NCI-H1417 treated with DMSO at 0.1 percent for 48 hours (cell line): ENCODE measurements at places on chromosomes 12 and 14.

- DNase-seq: no peak
These were observed 80.4 kb downstream of the PTCSC3 start for GRCh38 chr14:36096090-36096489.

DNA sequence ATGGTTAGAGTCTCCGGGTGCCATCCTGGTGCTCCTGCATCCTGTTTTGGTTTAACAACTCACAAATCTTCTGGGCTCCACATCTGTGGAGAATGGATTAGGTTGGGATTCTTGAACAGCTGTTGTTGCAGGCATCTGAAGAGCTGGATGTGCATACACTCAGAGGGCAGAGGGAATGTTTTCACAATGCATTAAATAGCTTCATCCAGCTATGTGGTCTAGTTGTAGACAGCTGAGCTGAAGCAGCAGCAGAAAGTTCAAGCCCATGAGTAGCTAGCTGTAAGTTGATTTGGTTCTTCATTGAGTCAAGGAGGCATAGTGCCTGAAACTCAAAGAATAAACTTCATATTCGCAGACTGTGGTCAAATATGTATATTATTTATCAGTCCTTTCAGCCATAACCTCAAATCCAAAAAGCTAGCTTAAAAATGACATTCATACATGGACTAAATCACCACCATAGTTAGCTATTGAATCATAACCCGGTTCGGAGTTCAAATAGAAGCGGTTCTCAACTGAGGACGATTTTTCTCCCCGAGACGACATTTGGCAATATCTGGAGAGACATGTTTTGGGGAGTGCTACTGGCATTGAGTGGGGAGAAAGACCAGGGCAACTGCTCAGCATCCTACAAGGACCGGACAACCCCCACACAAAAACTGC is 858 bp upstream of the ANKRD13A start:
- no peak for DNase-seq

GRCh38 chr14:75543786-75544185 is 21.5 kb downstream of the BATF start:
- no peak for DNase-seq

DNA sequence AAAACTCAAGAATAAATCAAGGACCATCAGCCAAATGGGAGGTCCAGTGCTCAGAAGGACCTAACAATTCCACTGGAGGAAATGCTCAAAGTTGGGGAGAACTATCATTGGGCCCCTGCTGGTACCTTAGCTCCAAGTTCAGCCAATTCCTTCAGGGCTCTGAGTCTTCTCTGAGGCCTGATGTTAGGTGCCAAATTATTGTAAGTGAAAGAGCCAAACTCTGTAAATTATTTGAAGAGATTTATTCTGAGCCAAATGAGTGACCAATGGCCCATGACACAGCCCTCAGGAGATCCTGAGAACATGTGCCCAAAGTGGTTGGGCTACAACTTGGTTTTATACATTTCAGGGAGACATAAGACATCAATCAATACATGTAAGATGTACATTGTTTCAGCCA is 8.2 kb upstream of the TMEM263 start:
- DNase-seq: no peak

DNA sequence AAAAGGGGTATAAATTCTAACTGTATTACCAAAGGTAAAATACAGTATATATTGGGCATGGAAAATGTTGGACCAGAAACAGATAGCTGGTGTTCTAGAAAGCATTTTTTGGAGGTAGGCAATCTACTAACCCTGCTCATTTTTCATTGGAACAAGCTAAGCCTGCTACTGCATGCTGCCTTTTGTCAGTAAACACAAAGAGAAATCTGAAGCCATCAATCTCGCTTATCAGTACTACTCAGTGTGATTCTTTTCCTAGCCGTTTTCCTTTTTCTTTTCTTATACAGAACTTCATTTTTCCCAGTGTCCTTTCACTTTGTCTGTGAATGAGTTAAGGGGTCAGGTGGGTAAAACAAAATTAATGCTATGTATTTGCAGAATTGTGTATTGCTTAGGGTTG is 312.3 kb downstream of the NPAS3 start:
- no peak for DNase-seq

DNA sequence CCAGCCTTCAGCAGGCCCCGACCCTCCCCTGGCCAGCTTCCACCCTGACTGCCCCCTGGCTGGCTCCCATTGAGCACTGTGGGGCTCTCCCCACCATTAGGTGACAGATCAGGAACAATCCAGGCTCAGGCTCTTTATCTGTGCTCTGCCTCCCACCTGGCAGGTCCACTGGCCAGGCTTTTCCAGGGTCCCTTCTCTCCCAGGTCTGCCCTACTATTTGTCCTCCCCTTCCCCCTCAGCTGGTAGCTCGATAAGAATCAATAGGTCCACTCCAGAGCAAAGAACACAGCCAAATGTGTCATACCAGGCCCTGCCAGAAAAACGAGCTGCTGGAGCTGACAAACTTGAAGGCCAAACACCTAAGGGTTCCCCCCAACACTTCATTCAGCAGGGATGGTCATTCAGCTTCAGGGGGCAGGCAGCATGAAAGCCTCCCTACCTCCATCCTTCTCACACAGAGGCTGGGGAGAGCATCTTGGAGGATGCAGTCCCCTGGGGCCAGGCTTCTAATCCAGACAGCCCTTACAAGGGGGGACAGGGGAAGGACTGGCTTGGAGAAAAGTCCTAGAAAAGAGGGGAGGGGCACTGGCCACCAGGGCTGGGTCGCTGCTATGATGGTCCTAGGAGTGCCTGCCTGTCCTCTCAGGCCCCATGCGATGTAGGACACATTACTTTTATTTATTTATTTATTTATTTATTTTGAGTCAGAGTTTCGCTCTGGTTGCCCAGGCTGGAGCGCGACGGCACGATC is 1.9 kb upstream of the KRT18 start:
- DNase-seq: no peak

GRCh38 chr12:1790444-1790843 is 29.9 kb upstream of the LRTM2 start:
- DNase-seq: no peak

- DNase-seq: no peak
These were observed 193.5 kb upstream of the CNOT2 start for GRCh38 chr12:70049596-70050360.

DNA sequence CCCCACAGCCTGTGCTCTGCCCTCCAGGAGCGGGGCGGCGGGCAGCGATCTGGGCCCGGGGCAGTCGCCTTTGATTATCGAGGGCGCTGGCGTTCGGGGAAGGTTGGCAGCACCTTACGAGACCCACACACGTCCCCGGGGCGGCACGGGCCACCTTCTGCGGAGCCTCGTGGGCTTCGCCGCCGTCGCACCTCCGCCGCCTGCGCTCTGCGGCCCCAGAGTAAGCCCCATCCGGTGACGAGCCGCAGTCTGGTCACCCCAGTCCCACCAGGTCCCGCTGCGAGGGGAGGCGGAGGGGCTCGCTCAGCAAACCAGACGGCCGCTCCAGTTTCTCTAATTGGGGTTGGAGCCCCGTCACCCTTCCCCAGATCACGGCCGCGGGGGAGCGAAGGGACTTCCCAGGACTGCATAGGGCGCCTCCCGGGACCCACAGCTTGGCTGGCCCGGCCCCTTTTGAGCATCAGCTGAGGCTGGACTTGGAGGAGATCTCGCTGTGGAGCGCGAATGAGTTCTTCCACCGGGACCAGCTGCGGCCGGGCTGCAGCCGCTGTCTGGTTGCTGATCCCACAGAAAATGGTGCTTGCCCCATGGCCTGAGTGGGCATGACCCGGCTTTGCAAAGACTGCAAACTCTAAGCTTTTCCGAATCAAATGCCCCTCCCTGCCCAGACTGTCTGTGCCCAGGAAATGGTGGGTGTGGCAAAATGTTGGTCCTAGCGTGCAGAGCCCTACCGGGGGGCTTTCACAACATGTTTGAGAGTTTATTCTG is 560 bp downstream of the LGALS3 start:
- no peak for DNase-seq

DNA sequence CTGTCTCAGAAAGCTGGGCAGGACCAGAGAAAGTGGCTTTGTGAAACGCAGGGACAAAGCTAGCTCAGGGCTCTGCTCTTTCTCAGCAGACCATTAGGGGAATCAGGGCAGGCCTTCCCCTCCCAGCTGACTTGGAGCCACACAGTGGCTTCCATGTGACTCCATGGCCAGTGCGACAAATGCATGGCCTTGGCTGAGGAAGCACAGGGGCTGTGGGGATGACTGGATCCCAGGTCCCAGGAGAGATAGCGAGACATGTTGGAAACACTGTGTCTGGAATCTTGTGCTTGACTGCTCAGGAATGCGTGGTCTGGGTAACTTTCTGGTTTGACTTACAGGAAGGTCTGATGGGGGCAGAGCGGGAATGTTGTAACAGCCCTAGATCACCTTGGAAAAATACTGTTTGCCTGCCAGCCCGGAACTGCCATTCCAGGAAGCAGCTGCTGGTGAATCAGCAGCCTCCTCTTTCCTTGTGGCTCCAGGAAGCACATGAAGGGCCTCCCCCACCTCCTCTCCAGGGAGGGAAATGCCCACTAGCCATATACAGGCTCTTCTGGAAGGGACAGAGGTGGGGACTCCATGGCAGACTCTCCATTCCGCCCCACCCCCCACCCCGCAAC is 133.5 kb upstream of the HIF1A start:
- no peak for DNase-seq

DNA sequence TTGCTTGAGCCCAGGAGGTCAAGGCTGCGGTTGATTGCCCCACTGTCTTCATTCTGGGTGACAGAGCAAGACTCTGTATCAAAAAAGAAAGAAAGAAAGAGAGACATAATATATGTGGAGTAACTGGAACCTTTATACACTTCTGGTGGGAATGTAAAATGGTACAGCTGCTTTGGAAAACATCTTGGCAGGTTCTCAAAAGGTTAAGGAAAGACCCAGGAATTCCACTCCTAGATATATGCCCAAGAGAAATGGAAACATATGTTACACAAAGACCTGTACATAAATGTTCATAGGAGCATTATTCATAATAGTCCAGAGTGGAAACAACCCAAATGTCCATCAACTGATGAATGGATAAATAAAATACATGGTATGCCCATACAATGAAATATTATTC is 7.2 kb downstream of the RBMS2 start:
- DNase-seq: no peak

DNA sequence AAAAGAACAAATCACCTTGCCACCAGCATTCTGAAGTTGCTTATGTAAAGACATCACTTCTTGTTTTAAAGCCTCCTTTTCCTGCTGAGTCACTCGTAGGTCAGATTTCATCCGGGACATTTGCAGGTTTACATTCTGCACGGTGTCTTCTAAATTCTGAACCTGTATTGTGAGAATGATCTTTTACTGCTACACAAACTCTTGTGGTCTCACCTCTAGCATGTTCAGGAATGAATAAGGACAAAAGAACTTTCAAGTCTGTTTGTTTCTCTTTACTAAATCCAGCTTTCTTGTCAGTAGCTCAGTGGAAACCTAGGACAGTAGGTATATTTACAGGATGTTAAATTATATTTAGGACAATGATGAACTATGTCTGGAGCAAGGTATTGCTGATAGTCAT is 73.5 kb upstream of the SAV1 start:
- DNase-seq: no peak

GRCh38 chr12:51090705-51091229 is 7.4 kb upstream of the CSRNP2 start:
- DNase-seq: no peak

DNA sequence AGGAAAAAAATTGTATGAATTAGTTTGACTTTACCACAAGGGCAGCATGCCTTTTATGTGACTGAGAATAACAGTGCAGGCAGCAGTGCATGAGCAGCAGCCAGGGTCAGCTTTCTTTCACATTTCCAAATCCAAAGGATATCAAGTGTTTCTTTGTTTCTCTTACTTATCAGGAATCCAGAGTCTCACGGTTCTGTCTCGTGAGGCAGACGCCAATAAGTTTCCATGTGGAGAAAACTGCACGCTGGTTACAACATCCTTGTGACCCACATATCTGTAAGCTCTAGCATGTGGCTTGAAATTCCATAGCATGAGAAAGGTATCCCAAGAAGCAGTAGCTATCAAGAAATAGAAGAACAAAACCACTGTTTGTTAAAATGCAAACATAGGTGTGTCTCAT is 27.6 kb downstream of the GALNT4 start:
- DNase-seq: no peak

- no peak for DNase-seq
These were observed 432.6 kb downstream of the LRIG3 start for GRCh38 chr12:58487678-58488161.

DNA sequence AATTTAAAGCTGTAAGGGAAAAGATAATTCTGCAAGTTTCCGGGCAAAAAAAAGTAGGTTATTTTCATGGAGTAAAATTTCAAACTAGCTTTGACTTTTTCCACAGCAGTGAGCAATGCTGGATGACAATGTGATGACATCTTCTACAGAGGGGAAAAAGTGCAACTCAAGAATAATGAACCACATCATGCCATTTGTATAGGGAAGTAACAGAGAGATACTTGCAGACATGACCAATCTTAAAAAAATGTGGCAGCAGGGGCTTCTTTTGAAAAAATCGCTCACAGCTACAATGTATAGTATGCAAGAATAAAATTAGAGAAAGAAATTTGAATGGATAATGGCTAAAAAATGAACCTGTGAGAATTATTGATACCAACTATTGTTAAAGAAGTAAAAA is 115.5 kb downstream of the DHRS2 start:
- no peak for DNase-seq

GRCh38 chr12:50222275-50222783 is 55.2 kb upstream of the CERS5 start:
- no peak for DNase-seq

DNA sequence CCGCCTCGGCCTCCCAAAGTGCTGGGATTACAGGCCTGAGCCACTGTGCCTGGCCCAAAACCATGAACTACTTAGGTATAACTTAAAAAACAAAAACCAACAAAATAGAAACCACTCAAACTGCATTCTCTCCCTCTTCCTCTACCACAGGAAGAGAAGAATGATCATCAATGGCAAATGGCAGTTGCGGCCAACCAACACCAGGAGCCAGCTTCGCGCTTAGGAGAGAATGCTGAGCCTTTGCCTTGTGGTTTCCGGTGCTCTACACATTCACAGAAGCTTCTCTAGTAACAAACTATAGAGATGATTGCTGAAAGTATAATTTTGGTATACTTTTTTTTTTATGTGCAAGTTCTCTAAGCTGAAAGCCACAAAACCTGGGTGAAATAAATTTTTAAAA is 17.1 kb downstream of the CATSPERB start:
- DNase-seq: no peak

GRCh38 chr12:92786045-92786444 is 83.3 kb downstream of the PLEKHG7 start:
- DNase-seq: no peak

DNA sequence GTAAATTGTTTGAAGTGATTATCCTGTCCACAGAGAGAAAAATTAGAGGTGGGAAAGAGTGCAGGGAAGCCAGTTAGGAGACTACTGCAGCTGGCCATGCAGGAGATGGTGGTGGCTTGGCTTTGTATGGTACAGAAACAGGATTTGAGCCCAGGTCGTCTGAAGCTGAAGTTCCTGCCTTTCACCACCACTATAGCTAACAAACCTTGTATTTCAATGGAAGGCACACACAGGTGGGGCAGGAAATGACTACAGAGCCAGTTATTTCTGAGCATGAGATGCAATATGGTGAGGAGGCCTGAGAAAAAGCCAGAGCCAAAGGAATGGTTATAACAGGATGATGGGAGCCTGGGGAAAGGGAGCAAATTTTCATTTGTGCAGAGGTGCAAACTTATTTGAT is 103.9 kb downstream of the BTG1 start:
- no peak for DNase-seq
